Stimulated activated CD4-positive, alpha-beta T cell treated with anti-CD3 and anti-CD28 coated beads, TNF-alpha, amount 100 ng/mL, for 24 hours (primary cell): ENCODE measurements at places on chromosomes 4 and X.
A peak's percentile ranks its signal among the peaks of the same experiment; 100 is the strongest.

DNA sequence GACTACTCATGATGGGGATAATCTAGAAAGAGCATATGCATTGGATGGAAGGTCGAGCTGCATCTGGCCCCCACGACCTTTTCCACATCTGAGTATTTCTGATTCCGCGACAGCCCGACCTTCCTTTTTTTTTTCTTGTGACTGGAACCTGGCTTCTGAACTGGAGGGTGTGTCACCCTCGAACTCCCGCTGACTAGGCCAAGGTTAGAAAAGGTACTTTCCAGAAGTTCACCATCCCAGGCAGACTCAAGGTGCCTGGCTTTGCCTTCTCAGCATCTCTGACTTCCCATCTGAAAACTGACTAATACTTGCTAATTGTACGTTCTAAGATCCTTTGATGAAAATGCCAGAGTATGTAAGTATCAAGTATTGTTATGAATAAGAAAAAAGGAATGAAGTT, 49.3 kb upstream of the CD40LG start:
- no peak for DNase-seq

GRCh38 chr4:61246034-61246433, 45.9 kb downstream of the ADGRL3 start:
- DNase-seq, result no peak

GRCh38 chrX:37697169-37697760, 11.7 kb downstream of the XK start:
- DNase-seq, result no peak

DNA sequence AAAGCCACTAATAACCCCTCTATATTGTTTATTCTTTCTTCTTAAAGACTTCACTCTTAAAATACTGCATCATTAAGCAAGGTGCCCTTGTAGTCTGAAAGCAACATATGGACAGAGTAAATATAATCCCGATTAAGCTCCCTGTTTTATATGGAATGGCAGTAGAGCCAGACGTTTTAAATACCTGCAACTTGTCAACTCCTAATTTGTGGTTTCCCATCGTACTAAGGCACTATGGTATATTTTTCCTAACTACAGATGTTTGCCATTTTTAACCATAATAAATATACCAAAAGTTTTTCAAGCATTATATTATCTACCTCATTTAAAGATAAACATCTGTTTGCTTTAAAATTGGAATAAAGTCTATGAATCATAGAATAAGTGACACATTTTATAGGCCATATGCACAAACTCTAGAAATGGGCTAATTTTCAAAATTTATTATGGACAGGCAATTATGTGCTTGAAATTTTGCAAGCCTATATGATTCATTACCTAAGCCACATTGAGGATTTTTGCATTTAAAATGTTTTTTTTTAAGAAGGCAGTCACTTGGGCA, 194.6 kb downstream of the FRMPD4 start:
- DNase-seq, result no peak

DNA sequence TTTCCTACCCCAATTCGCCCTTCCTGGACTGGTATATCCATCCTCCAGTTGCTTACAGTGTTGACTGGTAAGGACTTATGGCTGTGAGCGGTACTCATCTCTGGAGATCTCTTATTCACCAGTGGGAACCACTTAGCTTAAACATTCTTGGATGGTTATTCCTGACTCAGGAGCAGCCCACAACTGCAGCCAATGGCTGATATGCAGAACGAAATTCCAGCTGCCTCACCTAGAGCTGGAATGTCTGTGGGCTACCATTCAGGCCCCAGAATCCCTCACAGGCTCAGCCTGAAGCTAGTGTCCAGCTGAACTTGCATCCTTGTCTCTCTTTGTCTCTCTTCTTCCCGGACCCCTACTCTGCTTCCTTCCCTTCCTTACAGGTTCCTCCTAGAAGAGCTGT, 138.9 kb upstream of the SMIM31 start:
- DNase-seq, result no peak

DNA sequence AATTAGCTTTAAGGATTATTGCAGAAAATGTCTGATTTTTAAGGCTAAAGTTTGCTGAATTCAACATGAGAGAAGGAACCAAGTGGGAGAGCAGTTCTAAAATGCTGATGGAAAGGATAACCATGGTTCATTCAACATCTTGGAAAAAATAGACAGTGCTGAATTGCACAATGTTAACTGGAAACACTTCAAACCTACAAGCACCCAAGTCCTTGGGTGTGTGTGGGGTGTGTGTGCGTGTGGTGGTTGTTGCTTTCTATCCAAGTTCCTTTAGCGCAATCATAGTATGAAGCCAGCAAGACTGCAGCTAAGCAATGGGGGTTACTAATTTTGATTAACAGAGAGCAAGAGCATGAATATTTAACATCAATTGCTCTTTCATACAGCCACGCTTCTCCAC, 29.3 kb upstream of the SCOC start:
- no peak for DNase-seq

GRCh38 chr4:134544303-134544770, 342.7 kb upstream of the PABPC4L start:
- DNase-seq, result no peak

DNA sequence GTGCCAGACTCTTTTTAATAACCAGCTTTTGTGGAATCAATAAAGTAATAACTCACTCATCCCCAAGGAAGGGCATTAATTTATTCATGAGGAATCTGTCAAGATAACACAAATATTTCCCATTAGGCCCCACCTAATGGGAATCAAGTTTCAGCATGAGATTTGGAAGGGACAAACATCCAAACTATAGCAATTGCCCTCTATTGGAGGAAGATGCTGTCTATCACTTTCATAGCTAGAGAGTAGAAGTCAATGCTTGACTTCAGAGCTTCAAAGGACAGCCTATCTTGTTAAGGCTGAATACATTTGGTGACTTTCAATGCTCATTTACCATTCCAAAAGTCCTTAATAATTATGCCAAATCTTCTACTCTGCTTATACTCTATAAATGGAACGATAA, 84.9 kb upstream of the ATOH1 start:
- DNase-seq, result no peak

GRCh38 chrX:86103061-86103460, 45.2 kb upstream of the DACH2 start:
- no peak for DNase-seq

GRCh38 chr4:88134536-88135355, 23.7 kb downstream of the ABCG2 start:
- no peak for DNase-seq

GRCh38 chr4:3613967-3614730, 81.9 kb upstream of the LRPAP1 start:
- DNase-seq, result no peak

- peak; percentile 67 for DNase-seq
Observed at GRCh38 chr4:108030332-108030731, 40.6 kb downstream of the HADH start.

GRCh38 chr4:148786699-148787098, 344.5 kb upstream of the NR3C2 start:
- DNase-seq, result no peak

- DNase-seq, result no peak
Observed at GRCh38 chr4:168593399-168593798, 96.5 kb downstream of the PALLD start.

- no peak for DNase-seq
Observed at GRCh38 chr4:52234561-52235440, 183.7 kb downstream of the SPATA18 start.

GRCh38 chr4:110087070-110087708, 111.2 kb downstream of the ELOVL6 start:
- no peak for DNase-seq

DNA sequence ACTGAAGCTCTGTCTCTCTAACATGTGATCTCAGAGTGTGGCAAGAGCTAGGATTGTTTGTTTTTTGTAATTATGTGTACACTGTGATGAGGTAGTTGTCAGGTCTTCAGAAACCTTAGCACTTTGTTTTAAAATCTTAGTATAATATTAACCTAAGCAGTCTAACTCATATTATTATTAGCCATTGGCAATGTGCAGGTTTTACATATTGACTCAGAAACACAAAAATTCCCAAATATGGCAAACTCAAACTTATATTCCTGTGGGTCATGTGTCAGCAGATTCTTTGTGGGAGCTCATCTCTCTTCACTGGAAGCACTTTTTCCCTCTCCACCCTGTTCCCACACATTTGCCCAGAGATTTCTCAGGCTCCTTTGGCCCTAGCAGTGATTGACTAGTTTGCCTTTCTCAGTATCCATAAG, 8.2 kb upstream of the PWWP3B start:
- no peak for DNase-seq

DNA sequence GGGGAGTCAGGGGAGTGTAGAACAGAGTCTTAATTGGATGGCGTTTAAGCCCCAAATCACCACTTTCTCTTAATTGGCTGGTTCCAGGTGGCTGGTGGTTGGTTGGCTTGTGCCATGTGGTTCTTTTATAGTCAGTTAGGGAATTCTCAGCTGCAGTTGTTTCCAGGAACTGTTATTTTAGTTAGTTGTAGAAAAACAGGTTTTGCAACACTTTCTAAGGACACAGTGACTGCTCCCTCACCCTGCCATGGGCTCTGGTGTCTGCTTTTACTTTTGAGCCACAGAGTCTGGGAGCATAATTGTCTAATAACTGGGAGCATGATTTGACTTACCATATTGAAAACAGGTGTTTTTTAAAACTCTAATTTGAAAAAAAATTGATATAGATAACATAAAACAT, 75.8 kb upstream of the PCDH18 start:
- no peak for DNase-seq

- no peak for DNase-seq
Observed at GRCh38 chr4:110472583-110473329, 3.2 kb upstream of the ENPEP start.

DNA sequence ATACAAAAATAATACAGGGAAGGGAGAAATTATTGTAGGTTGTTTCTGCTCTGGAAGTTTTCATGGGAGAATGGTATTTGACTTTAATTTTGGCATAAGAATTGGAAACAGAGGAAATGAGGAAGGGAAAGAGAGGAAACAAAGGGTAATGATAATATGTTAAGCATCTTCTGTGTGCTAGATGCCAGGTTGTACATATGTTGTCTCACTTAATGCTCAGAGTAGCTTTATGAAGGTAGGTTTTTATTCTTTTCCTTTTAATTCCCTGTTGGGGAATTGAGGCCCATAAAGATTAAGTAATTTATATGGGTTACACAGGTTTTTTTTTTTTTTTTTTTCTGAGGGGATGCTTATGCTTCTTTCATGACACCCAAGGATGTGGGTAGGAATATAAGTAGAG, 19.2 kb downstream of the BLTP1 start:
- DNase-seq, result no peak

DNA sequence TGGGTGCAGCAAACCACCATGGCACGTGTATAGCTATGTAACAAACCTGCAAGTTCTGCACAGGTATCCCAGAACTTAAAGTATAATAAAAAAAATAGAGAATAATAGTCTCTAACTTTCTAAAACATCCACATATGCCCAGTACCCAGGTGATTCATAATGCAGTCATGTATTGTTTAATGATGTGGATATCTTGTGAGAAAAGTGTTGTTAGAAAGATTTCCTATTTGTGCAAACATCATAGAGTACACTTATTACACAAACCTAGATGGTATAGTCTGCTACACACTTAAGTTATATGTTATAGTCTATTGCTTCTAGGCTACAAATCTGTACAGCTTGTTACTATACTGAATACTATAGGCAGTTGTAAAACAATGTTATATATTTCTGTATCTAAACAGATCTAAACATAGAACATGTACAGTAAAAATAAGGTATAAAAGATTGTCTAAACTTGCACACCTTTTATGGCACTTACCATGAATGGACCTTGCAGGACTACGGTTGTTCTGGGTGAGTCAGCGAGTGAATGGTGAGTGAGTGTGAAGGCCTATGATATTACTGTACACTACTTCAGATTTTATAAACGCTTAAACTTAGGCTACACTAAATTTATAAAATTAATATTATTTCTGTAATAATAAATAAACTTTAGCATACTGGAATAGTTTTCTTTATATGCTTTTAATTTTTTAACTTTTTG, 232.2 kb upstream of the SLIT2 start:
- no peak for DNase-seq

GRCh38 chr4:182553653-182554052, 310.5 kb downstream of the TENM3 start:
- DNase-seq, result no peak

GRCh38 chr4:20288846-20289512, 37.3 kb downstream of the SLIT2 start:
- no peak for DNase-seq

DNA sequence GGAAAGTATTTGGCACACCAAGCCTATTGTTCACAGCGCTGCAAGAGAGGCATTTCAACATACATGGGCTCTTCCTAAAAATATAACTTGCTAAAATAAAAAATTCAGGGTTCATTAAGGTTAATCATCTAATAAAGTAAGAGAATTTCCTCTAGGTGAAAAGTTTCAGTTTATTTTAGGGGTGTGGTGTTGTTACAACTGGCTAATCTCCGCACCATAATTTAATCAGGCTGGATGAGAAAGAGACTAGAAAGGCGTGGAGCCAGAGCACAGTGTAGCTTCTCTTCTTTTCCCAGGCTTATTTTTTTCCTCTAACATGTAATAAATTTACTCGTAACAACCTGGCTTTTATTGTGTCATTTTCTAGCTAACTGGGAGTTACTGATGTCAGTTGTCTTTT, 47.9 kb downstream of the FHL1 start:
- no peak for DNase-seq

DNA sequence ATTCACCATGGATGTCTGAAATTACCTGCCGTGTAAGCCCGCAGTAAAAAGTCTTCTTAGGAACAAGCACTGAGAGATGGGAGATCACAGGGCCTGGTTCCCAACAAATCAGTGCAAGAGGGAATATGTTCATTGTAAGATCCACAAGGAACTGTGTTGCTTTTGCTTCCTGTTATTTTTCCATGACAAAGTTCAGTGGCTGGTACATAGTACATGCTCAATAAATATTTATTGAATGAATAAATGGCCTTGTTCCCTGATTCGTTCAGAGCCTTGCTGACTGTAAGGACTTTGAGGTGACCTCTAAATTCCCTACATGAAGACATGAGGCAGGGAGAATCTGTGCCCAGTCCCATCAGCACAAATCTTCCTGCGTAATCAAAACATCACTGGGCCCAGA, 7.4 kb downstream of the TMEM31 start:
- no peak for DNase-seq

- no peak for DNase-seq
Observed at GRCh38 chrX:43592597-43592996, 63.5 kb upstream of the MAOA start.

DNA sequence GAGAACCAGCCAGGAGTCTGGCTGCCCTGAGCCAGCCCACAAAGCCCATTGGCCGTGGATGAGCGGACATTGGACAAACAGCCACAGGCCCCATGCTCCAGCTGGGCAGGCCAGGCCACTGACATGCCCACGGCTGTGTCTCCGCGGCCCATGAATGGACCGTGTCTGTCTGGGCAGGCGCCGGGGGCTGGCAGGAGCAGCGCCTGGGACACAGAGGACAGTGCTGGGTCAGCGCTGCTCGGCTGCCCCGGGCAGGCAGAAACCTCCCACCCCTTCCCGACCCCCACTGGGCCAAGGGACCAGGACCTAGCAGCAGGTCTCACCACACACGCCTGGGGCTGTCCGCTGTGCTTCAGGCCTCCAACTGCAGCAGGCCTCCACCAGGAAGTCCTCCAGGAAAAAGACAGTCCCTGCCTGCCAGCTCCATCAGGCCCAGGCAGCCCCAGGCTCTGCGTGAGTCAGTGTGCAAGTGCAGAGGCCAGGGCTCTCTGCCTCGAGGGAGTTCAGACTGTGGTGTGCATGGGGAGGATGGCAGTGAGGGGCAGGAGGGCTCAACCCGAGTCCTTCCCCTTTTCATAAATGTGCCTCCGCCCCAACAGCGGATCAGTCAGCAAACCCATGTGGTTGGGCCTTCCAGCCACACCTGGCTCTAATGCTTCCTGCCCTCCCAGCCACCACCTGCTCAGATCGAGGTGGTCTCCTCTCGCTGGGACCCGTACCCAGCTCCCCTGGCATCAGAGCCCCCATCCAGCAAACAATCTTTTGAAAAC, 17.2 kb upstream of the FGFR3 start:
- DNase-seq, result no peak
